ENCODE measurements at places on chromosomes 16 and 17. TPM values are rescaled to one million over a fixed set of nuclear protein-coding genes. Genes with fewer than 3 reads are reported as not detected.

Gene KRT20
- total RNA-seq, result not detected

Gene FMNL1
- 19.5 TPM for total RNA-seq

Gene KRT15
- total RNA-seq, result 2.9 TPM

Gene SPATA22
- 1.2 TPM for total RNA-seq

Gene CD300A
- total RNA-seq, result not detected

Gene TBC1D3G
- total RNA-seq, result not detected

Gene OMG
- 17.4 TPM for total RNA-seq

Gene UMOD
- not detected for total RNA-seq

Gene KRT24
- total RNA-seq, result not detected

Gene KIF19
- total RNA-seq, result not detected

Gene CCDC78
- total RNA-seq, result 3.8 TPM

Gene MT1M
- 5.1 TPM for total RNA-seq

Gene ZNF423
- 0.99 TPM for total RNA-seq

Gene ASPA
- total RNA-seq, result 1.2 TPM

Gene TMIGD1
- total RNA-seq, result not detected

Gene PLEKHH3
- 28.7 TPM for total RNA-seq

Gene CMTM2
- not detected for total RNA-seq

Gene SLFN14
- not detected for total RNA-seq

Gene SULT1A1
- 0.58 TPM for total RNA-seq

Gene STXBP4
- total RNA-seq, result 22.7 TPM

Gene PHOSPHO1
- total RNA-seq, result 0.33 TPM

Gene CD300LB
- total RNA-seq, result not detected

Gene JPH3
- total RNA-seq, result not detected

Gene CLEC18B
- total RNA-seq, result 1.3 TPM

Gene FOXC2
- 1.0 TPM for total RNA-seq

Gene LASP1
- 207 TPM for total RNA-seq

Gene PRCD
- 10.2 TPM for total RNA-seq

Gene KCNH6
- not detected for total RNA-seq

Gene ZBTB4
- total RNA-seq, result 44.8 TPM

Gene CTRB1
- total RNA-seq, result not detected

Gene PLXDC1
- 11.8 TPM for total RNA-seq

Gene TTYH2
- total RNA-seq, result 4.1 TPM

Gene CSF3
- total RNA-seq, result not detected

Gene ATP6V0A1
- total RNA-seq, result 55.3 TPM

Gene CD300E
- total RNA-seq, result not detected

Gene SLC9A5
- 1.3 TPM for total RNA-seq

Gene TBC1D3
- total RNA-seq, result not detected

Gene ABI3
- total RNA-seq, result not detected

Gene KCNJ12
- 0.15 TPM for total RNA-seq

Gene TPSD1
- not detected for total RNA-seq

Gene EPN3
- total RNA-seq, result under 0.01 TPM

Gene RMI2
- total RNA-seq, result 10.5 TPM

Gene ARHGAP23
- total RNA-seq, result 46.0 TPM

Gene MYO18A
- 158 TPM for total RNA-seq

Gene WRAP53
- 6.4 TPM for total RNA-seq

Gene BAIAP3
- total RNA-seq, result 1.5 TPM

Gene RTN4RL1
- 0.50 TPM for total RNA-seq

Gene SLC16A6
- 0.15 TPM for total RNA-seq

Gene GRIN2A
- under 0.01 TPM for total RNA-seq

Gene TMEM100
- total RNA-seq, result 0.99 TPM

Gene CACNG1
- not detected for total RNA-seq

Gene PDE6G
- total RNA-seq, result not detected
